ENCODE measurements at places on chromosomes 6 and 20.

- no peak for DNase-seq
Measured at GRCh38 chr20:31988430-31989015, 20.6 kb downstream of the XKR7 start.

DNA sequence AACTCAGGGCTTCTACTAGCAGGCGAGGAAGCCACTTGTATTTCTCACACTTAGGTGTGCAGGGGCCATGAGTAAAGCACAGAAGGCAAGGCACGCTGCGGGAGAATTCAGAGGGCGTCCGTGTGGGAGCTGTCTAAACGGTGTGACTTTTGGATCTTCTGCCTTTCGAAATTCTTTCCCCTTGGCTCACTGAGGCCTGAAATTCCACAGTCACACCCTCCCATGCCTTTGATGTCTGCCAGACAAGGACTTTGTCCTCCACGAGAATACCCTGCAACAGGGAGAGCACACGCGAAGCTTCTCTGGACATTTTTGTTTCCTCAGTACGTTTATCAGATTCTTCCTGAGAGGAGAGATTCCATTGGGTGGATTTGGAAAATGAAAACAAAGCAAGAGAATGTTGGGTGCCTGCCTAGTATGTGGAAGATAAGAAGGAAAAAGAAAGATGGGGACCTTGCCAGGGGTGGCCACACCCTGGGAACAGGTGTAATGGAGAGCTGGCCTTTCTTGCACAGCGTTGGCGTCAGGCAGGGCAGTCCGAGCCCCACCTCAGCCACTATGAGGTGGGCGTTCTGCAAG, 235.7 kb downstream of the MYLK4 start:
- no peak for DNase-seq

DNA sequence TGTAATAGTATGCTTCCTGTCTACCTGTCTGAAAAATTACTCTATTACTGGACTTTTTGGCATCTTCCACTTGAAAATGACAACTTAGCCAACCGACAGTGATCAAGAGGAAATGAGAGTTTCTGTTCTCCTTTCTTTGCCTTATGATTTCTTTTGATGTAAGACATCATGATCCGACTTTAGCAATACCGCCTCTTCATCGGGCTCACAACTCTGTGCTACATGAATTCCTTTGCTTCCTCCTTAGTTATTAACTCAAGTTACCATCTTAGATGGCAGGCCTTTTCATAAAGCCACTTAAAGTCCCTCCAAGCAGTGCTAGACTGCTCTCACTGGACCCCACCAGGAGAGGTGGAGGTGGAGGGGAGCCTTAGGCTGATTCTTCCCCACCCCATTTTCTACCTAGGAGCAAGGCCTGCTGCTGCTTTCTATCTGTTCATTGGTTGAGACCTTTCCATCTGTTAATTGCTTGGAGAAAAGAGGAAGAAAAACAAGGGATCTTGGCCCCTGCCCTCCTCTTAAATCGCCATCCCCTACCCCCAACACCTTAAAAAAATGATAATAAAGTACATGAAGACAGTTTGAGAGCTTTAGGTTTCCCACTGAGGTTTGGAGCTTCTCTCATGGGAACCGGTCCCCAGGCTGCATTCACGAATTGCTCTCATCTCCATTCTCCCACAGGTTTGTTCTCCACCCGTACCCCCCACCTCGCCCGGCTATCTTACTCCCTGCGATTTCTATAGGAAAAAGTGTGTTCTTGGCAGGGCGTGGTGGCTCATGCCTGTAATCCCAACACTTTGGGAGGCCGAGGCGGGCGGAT, 21.6 kb upstream of the MCM3 start:
- DNase-seq: no peak

GRCh38 chr20:13325033-13325432, 104.0 kb downstream of the ISM1 start:
- DNase-seq: no peak

DNA sequence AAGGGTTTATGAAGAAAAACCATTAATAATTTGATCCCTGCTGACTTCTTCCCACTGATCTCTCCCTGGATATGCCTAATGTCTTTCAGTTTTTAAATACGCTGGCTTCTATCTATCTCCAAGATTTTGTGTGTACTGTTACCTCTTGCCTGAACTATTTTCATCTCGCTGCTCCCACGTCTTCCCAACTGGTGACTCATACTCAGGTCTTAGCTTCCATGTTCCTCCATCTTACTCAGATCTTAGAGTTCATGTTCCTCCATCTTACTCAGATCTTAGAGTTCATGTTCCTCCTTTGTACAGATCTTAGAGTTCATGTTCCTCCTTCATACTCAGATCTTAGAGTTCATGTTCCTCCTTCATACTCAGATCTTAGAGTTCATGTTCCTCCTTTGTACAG, 21.6 kb downstream of the GPR6 start:
- no peak for DNase-seq

GRCh38 chr20:12570371-12570770, 438.4 kb upstream of the SPTLC3 start:
- no peak for DNase-seq

DNA sequence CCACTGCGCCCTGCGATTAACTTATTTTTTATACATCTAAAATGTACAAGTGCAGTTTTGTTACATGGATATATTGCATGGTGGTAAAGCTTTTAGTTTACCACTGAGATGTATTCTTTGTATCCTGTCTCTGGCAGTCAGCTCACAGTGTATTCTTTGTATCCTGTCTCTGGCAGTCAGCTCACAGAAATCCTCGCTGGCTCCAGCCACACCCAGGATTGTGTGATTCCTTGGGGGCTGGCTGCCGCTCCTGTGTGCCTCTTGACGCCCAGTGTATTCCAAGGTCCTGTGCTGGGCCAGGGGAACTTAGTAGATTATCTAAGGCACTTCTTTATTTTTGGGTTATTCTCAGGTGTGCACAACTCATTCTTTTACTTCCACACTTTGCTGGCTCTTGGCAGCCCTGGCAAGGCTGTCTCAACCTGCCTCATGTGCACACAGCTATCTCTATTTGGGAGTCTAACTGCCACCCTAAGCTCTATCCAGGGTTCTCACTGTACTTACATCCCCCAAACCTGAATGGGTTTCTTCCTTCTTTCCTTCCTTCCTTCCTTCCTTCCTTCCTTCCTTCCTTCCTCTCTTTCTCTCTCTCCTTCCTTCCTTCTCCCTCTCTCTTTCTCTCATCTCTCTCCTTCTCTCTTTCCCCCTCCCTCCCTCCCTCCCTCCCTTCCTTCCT, 12.4 kb upstream of the RNF24 start:
- DNase-seq: no peak

GRCh38 chr6:14957355-14958059, 288.4 kb upstream of the JARID2 start:
- no peak for DNase-seq

DNA sequence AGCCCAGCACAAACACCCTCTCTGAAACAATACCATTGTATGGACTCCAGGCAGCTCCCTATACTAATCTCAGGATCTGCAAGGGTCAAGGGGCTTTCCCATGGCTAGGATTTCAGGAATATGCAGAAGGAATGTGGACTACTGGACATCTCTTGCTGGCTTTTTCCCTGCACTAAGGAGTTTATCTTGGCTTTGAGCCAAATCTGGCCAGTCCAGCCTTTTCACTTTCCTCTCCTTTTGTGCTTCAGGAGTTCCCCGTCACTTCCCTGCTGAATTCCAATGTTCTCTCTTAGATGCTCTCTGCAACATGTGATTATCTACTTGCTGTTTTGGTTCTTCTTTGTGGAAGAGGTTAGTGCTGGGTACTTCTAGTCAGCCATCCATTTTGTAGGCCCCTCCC, 568.2 kb downstream of the HDGFL1 start:
- no peak for DNase-seq

DNA sequence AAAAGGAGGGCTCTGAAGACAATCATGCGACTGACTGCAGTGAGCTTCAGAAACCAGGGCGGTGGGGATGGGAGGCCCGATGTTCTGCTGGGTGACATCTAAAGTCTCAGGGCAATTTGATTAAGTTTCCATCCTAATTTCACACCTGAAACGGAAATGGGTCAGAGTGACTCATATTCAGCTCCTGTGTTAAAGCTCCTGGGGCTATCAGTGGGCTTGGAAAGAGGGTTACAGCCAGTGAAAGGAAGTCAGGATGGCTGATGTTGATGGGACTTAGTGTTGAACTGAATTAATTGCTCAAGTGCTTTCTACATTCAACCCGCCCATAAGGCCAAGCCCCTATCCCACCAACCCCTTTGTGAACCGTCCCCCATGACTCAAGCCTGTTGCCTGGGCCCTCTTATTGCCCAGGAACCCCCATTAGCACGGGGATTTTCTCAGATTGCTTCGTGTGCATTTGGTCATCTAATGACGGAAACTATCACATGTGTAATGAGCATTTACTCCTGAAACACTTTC, 47.1 kb upstream of the TBC1D7 start:
- no peak for DNase-seq

DNA sequence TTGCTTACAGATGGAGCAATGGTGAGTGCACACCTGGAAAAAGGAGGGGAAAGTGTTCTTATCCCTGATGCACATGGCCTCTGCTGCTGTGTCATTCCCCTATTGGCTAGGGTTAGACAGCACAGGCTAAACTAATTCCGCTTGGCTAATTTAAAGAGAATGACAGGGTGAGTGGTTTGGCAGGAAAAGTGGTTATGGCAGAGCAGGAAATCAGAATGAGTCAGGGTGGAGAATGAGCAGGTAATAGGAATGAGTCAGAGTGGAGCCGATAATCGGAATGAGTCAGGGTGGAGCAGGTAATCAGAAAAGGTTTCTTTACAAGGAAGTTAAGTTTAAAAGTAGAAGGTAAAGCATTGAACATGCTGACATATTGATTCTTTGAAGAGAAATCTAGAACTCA, 355.5 kb upstream of the HTR1E start:
- no peak for DNase-seq

- DNase-seq: no peak
Measured at GRCh38 chr6:33549196-33549595, 30.9 kb downstream of the BAK1 start.

DNA sequence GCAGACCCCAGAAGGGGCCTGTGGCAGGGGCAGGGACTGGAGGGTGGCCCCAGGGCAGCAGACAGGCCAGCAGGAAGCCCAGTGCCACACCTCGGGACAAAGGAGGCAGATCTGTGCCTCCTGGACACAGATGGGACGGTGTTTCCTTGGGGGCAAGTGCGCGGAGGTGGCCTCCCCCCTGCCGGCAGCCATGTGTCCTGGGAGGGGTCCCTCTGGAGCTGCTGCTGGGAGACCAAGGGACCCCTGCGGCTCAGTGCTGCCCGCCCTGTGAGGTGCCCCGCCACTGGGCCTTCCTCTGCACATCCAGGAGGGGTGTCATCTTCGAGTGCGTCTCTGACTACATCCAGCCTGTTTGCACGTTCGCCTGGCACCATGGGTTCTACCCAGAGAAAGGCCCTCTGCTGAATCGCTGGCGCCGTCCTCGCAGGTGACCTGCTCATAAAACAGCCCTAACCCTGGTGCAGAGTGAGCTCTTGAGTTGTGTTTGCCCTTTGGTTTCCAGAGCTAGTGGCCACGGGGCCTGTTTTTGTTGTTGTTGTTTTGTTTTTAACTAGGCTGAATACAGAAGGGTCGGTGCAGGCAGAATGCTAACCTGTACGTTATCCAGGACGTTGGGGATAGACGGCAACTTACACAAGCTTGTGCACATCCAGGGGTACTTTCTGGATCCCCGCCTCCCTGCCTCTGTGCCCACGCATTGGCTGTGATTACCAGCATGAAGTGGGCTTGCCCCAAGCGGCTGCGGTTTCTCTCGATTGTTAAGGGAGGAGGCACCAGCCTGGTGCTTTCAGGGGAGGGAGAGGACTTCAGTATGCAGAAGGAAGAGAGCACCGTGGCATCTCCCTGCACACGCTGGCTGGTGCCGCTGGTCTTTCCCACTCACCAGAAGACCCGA, 1.3 kb upstream of the KCNQ2 start:
- no peak for DNase-seq

GRCh38 chr6:26195924-26196845, 109.0 kb downstream of the HFE start:
- DNase-seq: no peak

DNA sequence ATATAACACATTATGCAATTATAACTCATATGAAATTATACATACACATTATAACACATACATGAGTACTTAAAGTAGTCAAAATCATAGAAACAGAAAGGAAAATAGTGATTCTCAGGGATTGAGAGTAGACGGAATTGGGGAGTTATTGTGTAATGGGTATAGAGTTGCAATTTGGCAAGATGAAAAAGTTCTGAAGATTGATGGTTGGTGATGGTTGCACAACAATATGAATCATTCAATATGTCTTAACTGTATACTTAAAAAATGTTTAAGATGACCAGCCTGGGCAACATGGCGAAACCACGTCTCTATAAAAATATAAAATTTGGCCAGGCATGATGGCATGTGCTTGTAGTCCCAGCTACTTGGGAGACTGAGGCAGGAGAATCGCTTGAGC, 372.7 kb downstream of the CDKAL1 start:
- no peak for DNase-seq

- DNase-seq: no peak
Measured at GRCh38 chr6:110390404-110390803, 25.0 kb downstream of the DDO start.

GRCh38 chr6:28945349-28945748, 21.6 kb upstream of the TRIM27 start:
- DNase-seq: no peak

GRCh38 chr6:118536478-118536877, 11.6 kb upstream of the PLN start:
- DNase-seq: no peak

DNA sequence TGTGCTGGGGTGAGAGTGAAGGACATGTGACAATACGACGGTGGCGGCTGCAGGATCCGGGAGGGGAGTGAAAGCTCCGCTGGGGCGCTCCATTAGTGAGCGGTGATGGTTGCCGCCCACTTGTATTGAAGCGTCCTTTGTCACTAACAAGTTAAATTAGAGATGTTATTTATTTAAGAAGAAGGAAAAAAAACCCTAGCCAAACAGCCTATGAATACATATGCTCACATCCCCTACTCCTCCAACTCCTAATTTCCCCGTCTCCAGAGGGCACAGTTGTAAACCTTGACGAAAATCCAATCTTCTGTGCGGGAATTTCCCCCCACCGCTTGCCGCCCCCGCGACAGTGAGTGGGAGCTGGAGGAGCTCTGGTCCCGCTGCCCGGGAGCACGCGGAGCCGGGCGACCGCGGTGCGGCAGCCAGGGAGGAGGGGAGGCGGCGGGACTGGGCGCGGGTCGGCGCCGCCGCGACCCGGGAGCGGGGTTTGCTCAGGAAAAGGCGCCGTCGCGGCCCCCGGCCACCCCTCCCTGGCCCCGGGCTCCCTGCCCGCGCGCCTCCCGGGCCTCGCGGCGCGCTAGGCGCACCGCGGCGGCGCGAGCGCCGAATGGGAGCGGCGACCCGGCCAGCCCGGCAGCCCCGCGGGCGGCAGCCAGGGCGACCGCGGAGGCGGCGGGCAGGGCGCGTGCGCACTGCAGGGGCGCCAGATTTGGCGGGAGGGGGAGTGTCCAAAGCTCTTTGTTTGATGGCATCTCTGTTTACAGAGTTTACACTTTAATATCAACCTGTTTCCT, at the start of gene MYB:
MYB (plus strand) TSS at position 767 of the 791 bp plus-strand sequence. CDS start 206 bp downstream, outside the sequence.
- DNase-seq: no peak

Measured in AG04449 (cell line).